ENCODE measurements at places on chromosomes 6 and 20.

- no peak for DNase-seq
Measured at GRCh38 chr6:166551754-166552495, 34.6 kb downstream of the RAMACL start.

DNA sequence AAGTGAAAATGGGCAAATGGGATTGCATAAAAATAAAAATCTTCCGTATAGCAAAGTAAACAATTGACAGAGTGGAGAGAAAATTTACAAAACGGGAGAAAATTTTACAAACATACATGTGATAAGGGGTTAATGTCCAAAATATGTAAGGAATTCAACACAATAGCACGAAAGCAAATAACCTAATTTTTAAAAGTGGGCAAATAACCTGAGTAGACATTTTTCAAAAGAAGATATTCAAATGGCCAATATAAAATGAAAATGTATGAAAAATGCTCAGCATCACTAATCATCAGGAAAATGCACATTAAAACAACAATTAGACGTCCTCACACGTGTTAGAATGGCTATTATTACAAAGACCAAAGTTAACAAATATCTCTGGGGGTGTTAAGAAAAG is 441.5 kb downstream of the HTR1B start:
- DNase-seq: no peak

DNA sequence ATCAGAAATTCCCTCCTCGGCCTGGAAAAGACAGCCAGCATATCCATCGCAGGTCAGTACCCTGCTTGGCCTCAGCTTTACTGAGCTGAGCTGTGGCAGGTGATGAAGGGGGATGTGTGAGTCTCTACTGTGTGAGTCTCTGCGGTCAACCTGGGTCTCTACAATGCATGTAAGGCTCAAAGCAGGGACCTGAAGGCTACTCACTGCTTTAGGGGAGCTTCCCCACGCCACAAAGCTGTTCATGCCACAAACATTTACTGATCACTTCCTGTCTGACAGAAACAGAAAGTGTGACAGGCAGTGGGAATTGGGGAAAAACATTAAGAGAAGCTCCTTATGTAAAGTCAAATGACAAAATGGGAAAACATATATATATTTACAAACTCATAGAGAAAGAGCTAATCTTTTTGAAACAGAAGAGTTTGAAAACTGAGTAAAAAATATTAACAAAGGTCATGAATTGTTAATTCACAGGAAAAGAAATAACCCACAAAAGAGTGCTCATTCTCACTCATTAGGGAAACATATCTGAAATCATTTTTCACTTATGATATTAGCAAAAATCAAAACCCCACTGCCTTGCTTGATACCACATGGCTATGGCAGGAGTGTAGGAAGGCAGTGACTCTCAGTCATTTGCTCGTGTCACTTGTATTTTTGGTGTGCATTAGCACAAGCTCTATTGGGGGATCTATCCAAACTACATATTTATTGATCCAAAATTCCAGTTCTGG is 5.8 kb downstream of the BTN3A3 start:
- no peak for DNase-seq

GRCh38 chr6:129280749-129281148 is 397.8 kb downstream of the LAMA2 start:
- no peak for DNase-seq

- DNase-seq: no peak
Measured at GRCh38 chr20:34970193-34970840, 14.6 kb downstream of the MYH7B start.
